ENCODE measurements at places on chromosomes 7 and 10.
A peak's percentile ranks its signal among the peaks of the same experiment; 100 is the strongest.

DNA sequence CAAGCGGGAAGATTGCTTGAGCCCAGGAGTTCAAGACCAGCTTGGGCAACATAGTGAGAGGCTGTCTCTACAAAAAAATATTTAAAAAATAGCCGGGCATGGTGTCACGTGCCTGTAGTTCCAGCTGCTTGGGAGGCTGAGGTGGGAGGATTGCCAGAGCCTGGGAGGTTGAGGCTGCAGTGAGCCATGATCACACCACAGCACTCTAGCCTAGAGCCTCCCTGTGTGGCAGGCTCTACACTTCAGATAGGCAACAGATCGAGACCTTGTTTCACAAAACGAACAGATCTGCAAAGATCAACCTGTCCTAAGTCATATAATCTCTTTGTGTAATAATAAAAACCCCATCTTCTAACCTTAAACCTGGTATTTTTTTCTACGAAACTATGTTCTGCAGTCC is 76.8 kb downstream of the PTEN start:
- DNase-seq, result no peak

GRCh38 chr10:47449102-47449978 is 34.6 kb downstream of the ANXA8 start:
- DNase-seq, result peak; percentile 28

GRCh38 chr7:104971290-104972071 is 42.5 kb upstream of the KMT2E start:
- no peak for DNase-seq

DNA sequence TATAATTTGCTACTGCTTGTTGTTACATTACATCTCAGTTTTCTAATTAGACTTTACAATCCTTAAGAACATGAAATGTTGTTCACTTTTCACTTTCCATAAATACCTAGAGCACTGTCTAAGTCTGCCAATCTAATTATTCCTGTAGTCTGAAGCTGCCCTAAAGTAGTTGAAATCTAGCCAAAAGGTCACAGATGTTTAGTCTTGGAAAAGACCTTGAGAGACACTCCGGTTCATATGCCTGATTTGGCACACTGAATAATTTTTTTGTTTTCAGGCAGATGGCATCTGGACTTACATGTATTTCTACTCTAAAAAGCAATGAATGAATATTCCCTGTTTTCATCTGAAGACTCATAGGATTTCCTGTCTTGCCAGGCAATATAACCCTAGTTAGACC is 359.1 kb downstream of the ANKRD7 start:
- DNase-seq, result no peak

- peak; percentile 53 for DNase-seq
Measured at GRCh38 chr10:128063736-128064107, 62.5 kb downstream of the MKI67 start.

- peak; percentile 87 for DNase-seq
Measured at GRCh38 chr10:14560274-14560673, 214.4 kb downstream of the FAM107B start.

GRCh38 chr7:42910306-42910705 is 1.6 kb downstream of the C7orf25 start:
- DNase-seq, result no peak

DNA sequence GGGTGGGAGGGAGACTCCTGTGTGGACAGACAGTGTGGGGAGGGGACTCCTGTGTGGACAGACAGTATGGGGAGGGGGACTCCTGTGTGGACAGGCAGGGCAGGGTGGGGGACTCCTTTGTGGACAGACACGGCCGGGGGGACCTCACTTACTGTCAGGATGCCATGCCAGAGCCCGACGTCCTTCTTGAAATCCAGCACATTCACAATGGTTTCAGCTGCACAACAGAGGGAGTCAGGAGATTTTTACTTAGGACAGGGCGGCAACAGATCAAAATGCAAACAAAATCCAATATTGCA is 252.3 kb downstream of the ZMYND11 start:
- peak; percentile 56 for DNase-seq
